ENCODE measurements at places on chromosomes 2 and 18. TPM values are rescaled to one million over a fixed set of nuclear protein-coding genes. Genes with fewer than 3 reads are reported as not detected.

The IL36B gene
- total RNA-seq = 0.37 TPM

The MC2R gene
- total RNA-seq = not detected

The IL1R2 gene
- 0.63 TPM for total RNA-seq

The DPY30 gene
- 93.8 TPM for total RNA-seq

The BABAM2 gene
- total RNA-seq = 46.7 TPM

The DSC2 gene
- total RNA-seq = 0.86 TPM

The AGBL5 gene
- total RNA-seq = 31.9 TPM

The COL3A1 gene
- total RNA-seq = 0.28 TPM

The INO80B gene
- total RNA-seq = 51.9 TPM

The SPR gene
- total RNA-seq = 83.9 TPM

The KIAA2012 gene
- total RNA-seq = not detected

The DSG1 gene
- not detected for total RNA-seq

The SULT1C4 gene
- total RNA-seq = 0.27 TPM

The ADCYAP1 gene
- not detected for total RNA-seq

The LTBP1 gene
- total RNA-seq = 23.2 TPM

The LIPG gene
- 0.32 TPM for total RNA-seq

The TXNL1 gene
- total RNA-seq = 60.1 TPM

The ADD2 gene
- total RNA-seq = 22.3 TPM

The TXNDC2 gene
- total RNA-seq = 0.16 TPM

The MARCHF7 gene
- 57.8 TPM for total RNA-seq

The IL36RN gene
- 0.13 TPM for total RNA-seq

The MAP3K19 gene
- not detected for total RNA-seq

The HOXD10 gene
- total RNA-seq = 5.5 TPM

The MBD2 gene
- total RNA-seq = 59.0 TPM

The GCKR gene
- 0.41 TPM for total RNA-seq

The IGFBP2 gene
- 90.1 TPM for total RNA-seq

The C18orf63 gene
- total RNA-seq = not detected

The GTF2A1L gene
- not detected for total RNA-seq

The ESPNL gene
- 0.43 TPM for total RNA-seq

The ONECUT2 gene
- total RNA-seq = 0.32 TPM

The PDE1A gene
- 0.14 TPM for total RNA-seq

The TNFRSF11A gene
- 7.3 TPM for total RNA-seq

The CHRNA1 gene
- not detected for total RNA-seq

The G6PC2 gene
- not detected for total RNA-seq
